ENCODE measurements at places on chromosomes 11 and 22.

DNA sequence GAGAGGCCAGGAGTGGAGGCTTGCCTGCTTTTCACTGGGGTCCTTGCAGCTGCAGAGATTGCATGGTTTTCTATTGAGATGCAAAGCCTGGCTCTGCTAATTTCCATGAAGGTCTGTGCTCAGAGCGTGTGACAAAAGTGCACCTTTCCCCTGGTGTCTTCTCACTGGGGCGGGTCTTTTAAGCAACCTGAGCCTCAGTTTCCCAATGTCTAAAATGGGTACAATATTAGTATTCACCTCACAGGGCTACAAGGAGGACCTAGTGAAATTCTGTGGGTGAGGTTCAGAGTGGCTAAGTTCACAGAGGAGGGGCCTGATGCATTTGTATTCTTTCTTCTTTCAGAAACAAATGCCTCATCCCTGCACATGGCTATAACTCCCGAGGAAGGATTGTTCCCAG, 20.3 kb downstream of the PPM1F start:
- DNase-seq = no peak

DNA sequence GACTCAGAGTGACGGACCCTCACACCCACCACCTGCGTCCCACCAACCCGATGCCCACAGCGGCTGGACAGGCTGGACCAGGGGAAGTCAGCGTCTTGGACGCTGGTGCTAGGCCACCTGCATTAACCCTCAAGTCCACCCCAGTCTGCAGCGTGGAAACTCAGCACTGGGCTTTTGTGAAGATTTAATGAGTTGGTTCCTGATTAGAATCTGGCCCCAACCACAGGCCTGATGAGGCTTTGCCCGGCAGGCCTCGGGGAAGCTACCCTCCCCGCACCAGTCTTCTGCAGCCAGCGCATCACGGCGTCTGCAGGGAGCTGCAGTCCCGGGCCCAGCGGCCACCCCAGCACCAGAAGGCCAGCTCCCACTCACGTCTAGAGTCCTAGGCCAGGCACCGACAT, 101.0 kb downstream of the BRD1 start:
- DNase-seq = no peak

DNA sequence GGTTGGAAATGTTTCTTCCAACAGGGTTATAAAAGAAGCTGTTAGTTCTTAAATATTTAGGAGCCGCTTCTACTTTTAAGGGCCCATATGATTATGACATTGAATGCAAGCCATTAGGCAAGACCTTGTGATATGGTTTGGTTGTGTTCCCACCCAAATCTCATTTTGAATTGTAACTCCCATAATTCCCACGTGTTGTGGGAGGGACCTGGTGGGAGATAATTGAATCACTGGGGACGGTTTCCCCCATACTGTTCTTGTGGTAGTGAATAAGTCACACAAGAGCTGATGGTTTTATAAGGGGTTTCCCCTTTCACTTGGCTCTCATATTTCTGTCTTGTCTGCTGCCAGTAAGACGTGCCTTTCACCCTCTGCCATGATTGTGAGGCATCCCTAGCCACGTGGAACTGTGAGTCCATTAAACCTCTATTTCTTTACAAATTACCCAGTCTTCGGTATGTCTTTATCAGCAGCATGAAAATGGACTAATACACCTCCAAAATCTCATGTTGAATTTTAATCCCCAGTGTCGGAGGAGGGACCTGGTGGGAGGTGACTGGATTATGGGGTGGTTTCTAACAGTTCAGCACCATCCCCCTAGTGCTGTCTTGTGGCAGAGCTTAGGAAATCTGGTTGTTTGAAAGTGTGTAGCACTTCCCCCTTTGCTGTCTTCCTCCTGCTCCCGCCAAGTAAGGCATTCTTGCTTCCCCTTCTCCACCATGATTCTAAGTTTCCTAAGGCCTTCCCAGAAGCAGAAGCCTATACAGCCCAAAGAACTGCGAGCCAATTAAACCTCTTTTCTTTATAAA, 4.3 kb downstream of the CD59 start:
- DNase-seq = no peak

DNA sequence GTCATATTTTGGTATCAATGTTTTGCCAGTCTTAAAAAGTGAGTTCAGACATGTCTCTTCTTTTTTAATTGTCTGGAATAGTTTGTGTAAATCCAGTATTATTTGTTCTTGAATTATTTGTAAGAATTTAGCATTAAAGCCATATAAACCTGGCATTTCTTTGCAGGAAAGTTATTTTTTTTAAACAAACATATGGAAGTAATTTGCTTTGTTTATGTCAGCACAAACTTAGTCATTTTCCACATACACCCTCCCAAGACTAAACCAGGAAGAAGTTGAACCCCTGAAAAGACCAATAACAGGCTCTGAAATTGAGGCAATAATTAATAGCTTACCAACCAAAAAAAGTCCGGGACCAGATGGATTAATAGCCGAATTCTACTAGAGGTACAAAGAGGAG, 9.1 kb upstream of the CCDC81 start:
- DNase-seq = no peak
